ENCODE measurements at places on chromosomes 6 and 20.

- peak; percentile 65 for DNase-seq
Observed at GRCh38 chr20:17854307-17854903, 114.2 kb downstream of the SNX5 start.

GRCh38 chr6:147204060-147204785, at the start of gene STXBP5:
STXBP5 (plus strand) TSS chr6:147204417; CDS start chr6:147204533, 116 bp downstream.
- DNase-seq = peak; percentile 76

DNA sequence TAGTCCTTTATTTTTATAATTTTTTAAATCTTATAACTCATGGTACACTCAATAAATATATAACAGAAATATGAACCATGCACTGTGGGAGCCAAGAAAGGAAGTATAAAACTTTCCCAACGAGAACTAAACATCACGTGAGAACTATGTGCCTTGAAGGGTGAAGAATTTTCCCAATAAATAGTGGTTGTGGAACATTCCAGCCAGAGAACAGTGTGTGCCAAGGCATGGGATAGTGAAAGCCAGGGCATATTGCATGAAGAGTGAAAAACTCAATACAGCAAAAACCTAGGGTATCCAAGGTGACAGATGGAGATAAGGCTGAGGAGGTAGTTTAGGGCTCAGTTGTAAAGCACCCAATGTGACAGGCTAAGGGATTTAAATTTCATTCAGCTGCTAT, 86.1 kb downstream of the SIM1 start:
- no peak for DNase-seq

DNA sequence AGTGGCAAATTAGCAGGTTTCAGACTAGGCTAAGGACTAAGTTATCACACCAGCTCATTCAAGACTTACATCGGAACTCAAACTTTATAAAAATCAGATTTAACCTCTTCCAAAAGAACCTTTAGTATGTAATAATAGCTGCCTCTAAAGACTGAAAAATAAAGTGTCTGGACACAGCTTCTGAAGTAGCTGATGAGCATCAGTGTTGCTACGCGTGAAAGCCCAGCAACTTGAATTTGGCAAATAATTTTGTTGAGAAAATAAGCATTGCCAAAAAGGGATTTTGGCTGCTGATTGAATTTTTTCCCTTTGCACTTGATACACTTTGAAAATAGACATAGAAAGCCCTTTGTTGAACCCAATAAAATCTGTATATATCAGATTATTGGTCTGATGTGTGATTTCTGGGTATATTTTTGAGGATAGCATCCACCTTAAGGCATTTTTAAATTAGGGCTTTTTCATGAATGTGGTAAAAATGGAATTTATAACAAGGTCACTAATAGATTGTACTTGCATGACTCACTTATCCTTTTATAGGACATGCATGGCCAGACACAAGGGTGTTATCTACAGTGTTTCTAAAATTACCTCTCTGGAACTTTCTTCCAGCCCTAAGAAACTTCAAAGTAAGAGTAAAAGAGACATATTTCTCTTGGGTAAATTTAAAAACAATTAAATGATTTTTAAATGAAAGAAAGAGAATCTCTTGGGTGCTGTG, 350.4 kb downstream of the TENT5A start:
- DNase-seq = no peak

- DNase-seq = peak; percentile 65
Observed at GRCh38 chr6:125220712-125221111, 67.1 kb downstream of the TPD52L1 start.

DNA sequence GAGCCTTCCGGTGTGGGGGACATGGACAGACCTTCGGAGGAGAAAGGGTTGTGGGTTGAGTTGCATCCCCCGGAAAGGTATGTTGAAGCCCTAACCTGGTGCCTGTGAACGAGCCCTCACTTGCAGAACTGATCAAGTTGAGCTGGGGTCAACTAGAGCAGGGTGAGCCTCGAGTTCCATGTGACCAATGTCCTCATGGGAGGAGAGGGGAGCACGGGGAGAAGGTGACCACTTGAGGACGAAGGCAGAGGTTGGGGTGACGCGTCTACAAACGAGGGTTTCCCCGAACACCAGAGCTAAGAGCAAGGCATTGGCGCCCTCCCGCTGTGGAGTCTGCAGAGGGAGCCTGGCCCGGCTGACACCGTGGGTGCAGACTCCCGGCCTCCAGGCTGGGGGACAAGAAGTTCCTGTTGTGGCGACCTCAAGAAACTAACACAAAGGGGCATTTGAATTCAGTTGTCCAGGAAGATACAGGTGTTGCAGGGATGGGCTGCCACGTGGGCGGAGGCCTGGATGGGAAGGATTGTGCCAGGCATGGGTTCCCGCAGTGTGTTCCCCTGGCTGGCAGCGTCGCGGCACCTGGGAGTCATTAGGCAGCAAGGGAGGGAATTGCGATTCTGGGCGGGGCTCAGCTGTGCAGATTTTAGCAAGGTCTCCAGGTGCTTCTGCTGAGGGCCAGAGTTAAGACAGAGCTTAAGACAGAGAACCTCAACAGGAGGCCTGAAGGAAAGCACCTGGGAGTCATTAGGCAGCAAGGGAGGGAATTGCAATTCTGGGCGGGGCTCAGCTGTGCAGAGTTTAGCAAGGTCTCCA, 20.4 kb upstream of the UNC93A start:
- DNase-seq = no peak

DNA sequence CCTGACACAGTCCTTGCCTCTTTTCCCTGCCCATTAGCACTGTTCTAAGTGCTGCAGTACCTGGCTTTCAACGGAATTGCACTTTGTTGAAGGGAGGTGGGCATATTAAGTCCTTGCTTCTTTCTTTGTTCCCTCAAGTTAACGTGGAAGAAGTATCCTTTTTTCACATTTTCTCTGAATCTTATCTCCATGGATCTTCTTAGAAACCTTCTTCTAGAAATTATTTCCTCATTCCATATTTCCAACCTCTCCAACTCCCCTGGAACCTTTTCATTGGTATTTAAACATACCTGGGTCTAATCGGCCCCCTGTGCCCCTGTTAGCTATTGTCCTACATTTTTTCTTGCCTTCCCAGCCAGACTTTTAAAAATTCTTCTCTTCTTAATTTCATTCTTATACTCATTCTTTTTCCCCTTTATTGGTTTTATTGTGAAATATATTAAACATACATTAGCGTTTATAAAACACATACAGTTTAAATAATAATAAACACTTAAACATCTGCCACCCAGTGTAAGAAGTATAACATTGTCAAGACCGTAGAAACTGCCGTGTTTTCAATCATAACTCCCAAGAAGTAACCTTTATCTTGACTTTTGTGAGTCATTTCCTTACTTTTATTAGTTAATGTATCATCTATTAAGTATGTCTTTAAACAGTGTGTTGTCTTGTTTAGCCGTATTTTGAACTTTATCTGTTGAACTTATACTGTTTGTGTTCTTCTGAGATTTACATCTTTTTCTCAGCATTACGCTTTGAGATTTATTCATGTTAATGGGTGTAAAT, 118.2 kb downstream of the CDKAL1 start:
- DNase-seq = no peak

GRCh38 chr6:138509371-138509770, 10.1 kb upstream of the NHSL1 start:
- peak; percentile 46 for DNase-seq
